ENCODE measurements at places on chromosomes 1 and 21.

DNA sequence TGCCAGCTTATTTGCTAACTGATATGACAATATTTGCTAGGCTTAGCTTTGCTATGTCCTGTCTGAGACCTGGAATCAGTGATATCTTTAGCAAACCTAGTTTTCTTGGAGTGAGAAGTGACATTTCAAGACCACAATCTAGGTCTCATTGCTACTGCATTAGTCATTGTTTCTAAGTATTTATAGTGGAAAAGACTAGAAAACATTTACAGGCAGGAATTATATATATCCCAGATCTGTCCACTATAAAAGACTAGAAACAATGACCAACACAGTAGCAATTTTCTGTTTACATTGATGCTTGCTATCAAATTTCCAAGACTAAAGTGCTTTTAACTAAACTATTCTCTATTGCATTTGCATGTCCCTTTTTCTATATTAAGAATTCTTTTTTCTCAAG lies 5.0 kb upstream of the RGS18 start:
- no peak for DNase-seq

DNA sequence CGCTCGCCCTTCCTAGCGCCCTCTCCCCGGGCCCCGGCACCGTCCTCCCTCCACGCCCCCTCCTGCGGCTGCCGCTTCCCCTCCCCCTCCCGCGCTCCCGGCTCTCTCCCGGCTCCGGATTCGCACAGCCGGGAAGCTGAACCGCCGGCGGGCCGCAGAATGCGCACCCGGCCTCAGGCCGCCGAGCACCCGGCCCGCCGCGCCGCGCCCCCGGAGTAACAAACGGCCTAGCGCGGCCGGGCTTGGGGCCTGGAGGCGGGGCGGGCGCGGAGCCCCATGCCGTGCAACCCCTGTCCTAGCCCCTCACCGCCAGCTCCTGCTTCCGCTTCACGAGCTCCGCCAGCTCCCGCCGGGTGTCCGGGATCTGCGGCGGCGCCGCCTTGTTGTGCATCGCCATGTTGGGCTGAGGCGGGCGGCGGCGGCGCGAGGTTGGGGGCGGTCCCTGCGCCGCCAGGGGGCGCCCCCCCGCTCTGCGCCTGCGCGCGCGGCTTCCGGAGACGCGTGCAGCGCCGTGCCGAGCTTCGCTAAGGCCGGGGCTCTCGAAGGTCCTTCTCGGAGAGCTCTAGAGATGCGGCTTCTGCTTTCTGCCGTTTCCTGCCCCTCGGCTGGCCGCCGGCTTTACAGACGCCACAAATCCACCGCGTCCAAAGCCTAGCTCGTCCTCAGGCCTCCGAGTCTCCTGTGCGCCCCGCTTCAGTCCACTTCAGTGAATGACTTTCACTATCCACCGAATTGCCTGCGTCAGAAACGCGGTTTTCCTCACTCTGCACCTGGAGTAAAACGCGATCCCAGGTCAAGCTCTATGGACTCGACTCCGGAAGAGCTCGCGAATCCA lies at the start of gene MEAF6:
Gene MEAF6, minus strand, starts transcription at position 417 of the 835 bp plus-strand sequence. Its CDS starts 20 bp downstream, at position 397.
- DNase-seq: peak; percentile 91

DNA sequence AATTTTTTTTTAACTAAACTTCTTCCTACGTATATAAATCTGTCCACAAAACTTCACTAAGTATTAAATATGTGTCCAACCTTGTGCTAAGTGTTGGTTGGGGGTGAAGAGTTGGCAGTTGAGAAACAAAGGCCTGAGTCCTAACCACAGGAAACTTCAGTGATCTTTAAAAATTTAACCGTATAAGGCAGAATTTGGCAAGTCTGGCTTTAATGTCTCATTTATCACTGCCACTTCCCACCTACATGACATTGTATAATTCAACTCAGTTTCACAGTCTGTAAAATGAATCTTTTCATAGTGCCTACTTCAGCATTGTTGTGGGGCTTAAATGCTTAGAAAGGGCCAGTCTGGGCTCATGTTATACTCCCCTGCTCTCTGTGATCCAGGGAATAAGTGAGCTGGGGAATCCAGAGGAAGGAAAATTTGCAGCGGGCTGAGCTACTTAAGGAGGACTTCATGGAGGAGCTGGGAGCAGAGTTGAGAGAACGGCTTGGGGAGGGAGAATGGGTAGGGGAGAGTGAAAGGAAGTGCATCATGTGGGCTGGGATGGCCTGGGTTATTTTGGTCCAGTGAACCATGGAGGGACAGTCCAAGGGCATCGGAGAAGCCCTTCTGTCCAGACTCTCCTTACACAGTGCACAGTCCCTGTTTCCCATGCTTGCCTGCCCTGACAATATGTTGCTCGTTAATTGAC lies 14.5 kb downstream of the IFNAR2 start:
- DNase-seq: no peak

DNA sequence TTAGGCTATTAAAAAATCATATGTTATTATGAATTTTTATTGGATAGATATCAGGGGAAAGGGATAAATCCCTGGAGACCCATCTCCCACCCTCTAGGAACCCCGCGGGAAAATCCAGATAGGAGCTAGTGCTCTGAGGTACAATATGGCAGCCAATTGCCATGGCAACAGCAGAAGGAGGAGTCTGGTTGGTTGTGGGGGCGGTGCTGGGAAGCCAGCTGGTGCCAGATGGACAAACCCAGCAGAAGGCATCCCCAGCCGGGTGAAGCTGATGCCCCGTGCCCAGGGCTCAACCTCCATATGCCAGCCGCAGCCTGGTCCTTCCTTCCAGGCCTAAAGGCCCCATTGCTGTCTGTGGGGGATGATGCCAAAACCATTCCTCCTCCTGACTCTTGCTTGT lies 38.3 kb downstream of the RHBG start:
- no peak for DNase-seq

DNA sequence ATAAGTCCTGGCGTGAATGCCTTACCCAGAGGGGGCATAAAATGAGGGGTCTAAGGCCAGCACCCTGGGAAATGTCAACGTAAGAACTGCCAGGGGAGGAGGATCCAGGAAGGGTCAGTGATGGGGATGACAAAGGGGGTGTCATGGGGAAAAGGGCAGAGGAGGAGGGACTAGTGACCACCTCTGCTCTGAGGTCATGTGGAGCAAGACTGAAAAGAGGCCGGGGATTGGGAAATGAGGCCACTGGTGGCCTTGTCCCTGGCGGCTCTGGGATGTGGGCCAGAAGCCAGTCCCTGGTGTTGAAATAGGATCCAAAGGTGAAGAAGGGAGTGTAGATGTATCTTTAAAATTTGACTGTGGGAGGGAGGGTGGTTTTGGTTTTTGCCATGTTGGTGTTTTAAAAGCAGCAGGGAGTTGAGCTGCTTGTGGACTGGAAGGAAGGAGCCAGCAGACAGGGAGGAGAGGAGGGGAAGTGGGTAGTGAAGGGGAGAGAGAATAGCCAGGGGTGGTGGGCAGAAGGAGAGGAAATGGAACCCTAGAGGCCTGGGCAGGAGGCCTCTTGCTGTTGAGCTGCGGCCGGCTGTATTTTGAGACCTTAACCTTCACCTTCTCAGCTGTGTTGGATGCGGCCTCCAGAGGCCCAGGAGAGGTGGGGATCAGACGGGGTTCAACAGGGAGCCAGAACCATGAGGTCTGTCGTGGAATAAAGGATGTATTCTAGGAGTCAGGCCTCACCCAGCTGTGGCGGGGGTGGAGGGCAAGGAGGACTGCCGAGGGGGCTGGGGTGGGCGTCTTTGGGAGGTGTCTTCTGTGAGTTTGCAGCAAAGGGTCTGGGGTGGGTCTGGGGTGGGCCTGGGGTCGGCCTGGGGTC lies 92.5 kb downstream of the DHRS3 start:
- DNase-seq: no peak

GRCh38 chr1:228180959-228181644 lies 15.5 kb downstream of the IBA57 start:
- no peak for DNase-seq

DNA sequence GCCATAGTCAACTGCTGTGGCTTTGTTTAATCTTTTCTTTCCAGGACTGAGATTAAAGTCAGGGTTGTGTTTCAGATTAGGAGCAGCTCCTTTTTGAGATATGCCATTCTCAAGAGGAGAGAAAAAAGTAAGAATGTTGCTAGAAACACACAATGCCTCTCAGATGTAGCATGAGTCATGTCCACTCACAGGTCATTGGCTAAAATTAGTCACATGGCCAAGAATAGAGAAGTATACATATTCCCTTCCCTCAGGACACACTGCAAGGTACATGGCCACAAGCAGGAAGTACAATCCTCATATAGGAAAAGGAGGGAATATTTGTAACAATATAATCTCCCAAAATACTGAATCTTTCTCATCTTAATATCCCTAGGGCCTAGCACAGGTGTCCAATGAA lies 141.9 kb upstream of the PTBP2 start:
- no peak for DNase-seq

DNA sequence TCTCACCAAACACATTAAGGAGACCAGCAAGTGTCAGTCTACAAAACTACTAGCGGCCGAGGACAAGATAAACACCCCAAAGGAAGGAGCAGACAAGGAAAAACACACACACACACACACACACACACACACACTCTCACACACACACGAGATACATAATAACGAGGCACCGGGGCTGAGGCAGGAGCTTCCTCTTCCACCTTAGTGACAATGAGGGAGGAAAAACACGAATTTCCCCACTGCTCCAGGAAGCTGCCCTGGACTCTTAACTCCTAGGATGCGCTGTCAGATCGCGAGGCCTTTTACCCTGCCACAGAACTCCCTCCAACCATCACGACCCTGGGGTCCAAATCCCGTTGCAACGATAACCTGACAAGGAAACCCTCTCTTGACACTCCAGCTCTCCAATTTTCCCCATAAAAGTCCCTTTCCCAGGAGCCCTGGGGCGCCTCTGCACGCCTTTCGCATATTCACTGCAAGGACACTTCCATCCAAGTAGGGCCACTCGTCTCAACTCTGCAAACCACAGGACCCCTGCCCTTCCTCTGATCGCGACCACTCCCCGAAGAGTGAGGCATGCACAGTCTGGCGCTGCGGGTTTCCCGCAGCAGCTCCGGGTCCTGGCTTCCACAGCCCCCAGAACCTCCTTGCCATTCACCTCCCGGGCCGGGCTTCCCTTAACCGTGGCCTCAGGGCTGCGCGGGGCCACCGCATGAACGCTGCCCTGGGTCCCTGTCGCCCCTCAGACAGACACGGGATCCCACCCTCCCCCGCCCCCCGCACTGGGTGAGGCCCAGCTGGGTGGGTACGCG lies 581 bp downstream of the ETV3 start:
- DNase-seq: no peak

DNA sequence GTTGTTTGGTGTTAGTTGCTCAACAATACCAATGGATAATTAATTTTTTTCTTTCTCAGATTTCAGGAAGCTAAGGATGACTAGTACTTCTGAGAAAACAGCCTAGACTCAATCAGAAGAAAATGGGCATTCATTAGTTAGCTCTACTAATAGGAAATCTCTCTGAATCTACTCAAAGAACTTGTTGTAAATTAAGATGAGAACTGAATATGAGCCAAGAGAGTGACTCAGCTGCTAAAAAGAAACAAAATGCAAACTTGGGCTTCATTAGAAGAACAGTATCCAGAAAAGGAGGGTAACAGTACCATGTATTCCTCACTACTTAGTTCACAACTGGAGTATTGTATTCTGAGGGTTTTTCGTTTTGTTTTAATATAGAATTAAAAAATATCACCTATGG lies 12.5 kb downstream of the FOXJ3 start:
- no peak for DNase-seq

GRCh38 chr1:186627019-186627418 lies 53.2 kb downstream of the PTGS2 start:
- DNase-seq: no peak

GRCh38 chr21:14850394-14850793 lies 214.4 kb downstream of the NRIP1 start:
- DNase-seq: no peak

DNA sequence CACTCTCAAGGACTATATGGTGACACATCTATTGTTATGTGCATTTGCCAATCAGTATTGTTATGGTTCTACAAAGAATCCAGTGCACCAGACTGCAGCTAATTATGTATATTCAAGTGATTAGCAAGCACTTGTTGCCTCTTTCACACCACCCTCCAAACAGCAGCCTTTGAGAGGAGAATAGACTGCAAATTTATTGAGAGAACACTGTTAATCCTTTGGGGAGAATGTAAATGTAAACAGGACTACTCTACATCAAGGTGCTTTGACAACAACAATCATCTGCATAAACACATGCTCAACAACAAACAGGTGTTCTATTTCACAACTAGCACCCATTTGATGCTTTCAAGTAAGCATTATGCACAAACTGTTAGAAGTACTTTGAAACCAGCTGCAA lies 117.4 kb downstream of the AKT3 start:
- no peak for DNase-seq

DNA sequence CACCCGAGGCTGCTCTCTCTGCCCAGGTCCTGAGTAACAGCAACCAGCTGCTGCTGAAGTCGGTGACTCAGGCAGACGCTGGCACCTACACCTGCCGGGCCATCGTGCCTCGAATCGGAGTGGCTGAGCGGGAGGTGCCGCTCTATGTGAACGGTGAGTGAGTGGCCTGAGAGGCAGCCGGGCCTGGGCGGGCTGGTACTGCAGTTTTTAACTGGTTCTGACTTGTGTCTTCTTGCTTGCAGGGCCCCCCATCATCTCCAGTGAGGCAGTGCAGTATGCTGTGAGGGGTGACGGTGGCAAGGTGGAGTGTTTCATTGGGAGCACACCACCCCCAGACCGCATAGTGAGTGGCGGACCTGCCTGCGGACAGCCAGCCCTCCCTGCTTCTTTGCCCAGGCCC lies 91.2 kb upstream of the CD1D start:
- DNase-seq: no peak

GRCh38 chr1:32681509-32681908 lies 21.1 kb downstream of the SYNC start:
- no peak for DNase-seq

- no peak for DNase-seq
These were observed 22.2 kb upstream of the C1orf174 start for GRCh38 chr1:3922201-3922725.

DNA sequence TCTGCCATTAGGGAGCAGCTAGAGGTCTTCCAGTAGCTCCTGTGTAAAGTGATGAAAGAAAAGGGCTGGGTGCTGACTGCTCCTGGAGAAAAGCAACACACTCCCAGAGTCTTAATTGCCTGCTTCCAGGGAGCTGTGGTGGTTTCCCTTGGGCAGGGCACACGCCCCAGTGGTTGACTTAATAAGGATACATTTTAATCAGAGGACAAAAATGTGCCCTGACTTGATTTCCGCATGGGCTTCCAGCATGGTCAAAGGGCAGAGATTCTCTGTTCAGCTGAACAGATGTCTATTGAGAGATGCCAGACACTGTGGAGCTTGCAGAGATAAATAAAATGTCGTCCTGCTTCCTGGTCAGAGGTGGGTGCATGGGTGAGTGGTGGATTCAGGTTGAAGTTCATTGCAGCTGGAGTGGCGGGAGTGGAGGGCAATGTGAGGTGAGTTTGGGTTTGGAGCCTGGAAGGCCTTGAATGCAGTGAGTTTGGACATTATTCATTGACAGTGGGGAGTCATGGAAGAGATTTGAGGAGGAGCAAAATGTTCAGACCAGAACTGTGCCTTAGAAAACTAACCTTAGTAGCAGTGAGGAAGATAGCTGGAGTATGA lies 16.0 kb downstream of the QSOX1 start:
- DNase-seq: no peak

- DNase-seq: no peak
These were observed 7.0 kb downstream of the C1orf53 start for GRCh38 chr1:197909384-197909783.

Data from activated T-cell treated with anti-CD3 and anti-CD28 coated beads, Interleukin-2, amount 50 U/mL, for 72 hours (primary cell).